Activated CD8-positive, alpha-beta T cell treated with anti-CD3 and anti-CD28 coated beads, Interleukin-2, amount 10 ng/mL, durations not matched to agents 7 days and 5 days (primary cell): ENCODE measurements at places on chromosomes 7 and 10. TPM values are rescaled to one million over a fixed set of nuclear protein-coding genes. Genes with fewer than 3 reads are reported as not detected.

DNA sequence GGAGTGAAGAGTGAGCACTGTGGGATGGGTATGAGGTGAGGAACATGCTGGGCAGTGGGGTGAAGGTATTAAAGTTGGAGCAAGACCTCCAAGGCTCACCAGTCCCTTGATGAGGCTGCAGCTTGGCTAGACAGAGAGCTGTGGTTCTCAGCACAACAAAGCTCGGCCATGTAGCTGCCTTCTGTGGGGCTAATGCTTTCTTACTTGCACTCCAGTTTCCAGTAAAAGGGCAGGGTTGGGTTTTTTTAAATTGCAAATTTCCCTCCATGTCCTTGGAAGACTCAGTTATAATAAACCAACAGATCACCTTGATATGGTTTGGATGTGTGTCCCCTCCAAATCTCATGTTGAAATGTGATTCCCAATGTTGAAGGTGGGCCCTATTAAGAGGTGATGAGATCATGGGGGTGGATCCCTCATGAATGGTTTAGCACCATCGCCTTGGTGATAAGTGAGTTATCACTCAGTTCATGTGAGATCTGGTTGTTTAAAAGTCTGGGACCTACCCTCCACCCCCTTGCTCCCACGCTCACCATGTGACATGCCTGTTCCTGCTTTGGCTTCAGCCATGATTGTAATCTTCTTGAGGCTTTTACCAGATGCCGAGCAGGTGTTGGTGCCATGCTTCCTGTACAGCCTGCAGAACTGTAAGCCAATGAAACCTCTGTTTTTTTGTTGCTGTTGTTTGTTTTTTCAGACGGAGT lies 55.9 kb downstream of the ATXN7L1 start:
- no peak for DNase-seq

DNA sequence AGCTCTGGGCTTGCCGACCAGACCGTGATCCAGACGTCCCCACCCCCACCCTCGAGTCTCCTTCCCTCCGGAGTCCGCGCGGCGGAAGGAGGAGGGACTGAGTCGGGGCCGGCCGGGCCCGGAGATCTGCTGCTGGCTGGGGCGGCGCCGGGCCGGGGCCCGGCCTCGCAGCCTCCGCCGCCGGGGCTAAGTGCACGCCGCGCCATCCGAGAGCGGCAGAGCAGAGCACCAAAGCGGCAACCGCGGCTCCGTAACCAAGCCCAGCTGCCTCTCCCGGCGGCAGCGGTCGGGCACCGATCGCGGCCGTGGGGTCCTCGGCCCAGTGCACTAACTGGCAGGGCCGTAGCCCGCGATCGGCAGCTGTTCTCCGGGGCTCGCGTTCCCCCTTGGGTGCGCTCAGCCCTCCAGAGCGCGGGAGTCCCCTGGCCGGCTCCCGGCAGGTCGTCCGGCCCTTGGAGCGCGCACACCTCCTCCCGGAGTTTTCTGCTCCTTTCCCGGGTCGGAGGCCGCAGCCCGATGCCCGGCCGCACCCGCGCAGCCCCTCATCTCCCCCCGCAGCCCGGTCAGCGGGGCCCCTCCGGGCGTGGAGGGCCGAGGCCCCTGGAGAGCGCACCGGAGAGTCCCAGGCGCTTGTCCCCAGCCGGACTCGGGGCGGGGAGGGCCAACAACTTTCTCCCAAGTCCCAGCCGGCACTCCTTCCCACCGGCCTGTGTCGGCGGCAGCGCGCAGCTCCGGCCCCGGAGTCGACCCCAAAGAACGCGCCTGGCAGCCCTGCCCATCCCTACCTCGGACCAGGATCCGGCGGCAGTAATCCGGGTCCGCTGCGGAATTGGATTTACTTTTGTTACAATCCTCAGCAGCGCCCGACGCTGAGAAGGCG lies 799 bp downstream of the VAX1 start:
- DNase-seq = no peak

The SEMA3C gene
- not detected for total RNA-seq

GRCh38 chr10:124359336-124359832 lies 59.3 kb downstream of the OAT start:
- DNase-seq = no peak

GRCh38 chr7:123944395-123944794 lies 19.4 kb downstream of the SPAM1 start:
- DNase-seq = no peak

DNA sequence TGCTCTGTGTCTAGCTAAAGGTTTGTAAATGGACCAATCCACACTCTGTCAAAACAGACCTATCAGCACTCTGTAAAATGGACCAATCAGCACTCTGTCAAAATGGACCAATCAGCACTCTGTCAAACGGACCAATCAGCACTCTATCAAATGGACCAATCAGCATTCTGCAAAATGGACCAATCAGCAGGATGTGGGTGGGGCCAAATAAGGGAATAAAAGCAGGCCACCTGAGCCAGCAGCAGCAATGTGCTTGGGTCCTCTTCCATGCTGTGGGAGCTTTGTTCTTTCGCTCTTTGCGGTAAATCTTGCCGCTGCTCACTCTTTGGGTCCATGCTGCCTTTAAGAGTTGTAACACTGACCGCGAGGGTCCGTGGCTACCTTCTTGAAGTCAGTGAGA lies 740.5 kb upstream of the POM121L12 start:
- DNase-seq = no peak

DNA sequence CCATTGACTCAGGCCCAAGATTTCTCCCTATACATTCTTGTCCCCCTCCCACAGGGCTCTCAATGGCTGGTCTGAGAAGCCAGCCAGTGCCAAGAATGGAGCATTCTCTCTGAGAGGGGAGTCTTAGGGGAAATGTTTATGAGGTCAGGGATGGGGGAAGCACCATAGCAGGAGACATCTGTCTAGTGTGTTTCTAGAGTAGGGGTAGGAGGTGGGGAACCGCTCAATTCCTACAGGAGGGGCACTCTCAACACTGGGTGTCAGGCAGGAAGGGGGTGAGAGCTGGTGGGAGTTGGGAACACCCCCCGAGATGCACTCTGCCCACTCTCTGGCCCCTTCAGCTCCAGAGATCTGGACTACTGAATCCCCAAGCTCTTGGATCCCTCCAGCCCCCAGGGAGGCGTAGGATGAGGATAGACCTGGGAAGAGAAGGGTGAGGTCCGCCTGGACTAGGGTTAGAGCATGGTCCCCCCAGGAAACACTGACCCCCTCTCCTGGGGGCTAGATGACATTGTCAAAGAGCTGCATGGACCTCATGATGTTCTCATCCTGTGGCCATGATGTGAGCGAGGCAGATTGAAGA lies 8.7 kb upstream of the OGA start:
- DNase-seq = no peak

The SCART1 gene
- total RNA-seq = 2.7 TPM

The OPN4 gene
- total RNA-seq = not detected

- DNase-seq = no peak
Measured at GRCh38 chr10:25675615-25676014, 258.4 kb upstream of the MYO3A start.

DNA sequence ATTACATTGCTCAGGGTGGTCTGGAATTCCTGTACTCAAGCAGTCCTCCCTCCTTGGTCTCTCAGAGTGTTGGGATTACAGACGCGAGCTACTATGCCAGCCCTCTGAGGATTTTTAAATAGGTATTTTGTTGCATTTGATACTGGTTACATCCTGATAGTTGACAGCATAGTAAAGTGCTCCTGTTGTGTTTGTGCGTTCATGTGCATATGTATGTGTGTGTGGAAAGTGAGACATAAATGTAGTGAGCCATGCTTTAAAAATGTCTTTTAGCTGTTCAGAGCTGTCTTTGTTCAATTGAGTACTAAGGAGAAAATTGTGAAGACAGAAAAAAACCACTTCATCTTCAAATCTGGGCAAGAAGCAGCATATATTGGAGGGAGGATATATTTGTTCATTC lies 27.8 kb downstream of the ZNRF2 start:
- no peak for DNase-seq

The GBX1 gene
- total RNA-seq = not detected

DNA sequence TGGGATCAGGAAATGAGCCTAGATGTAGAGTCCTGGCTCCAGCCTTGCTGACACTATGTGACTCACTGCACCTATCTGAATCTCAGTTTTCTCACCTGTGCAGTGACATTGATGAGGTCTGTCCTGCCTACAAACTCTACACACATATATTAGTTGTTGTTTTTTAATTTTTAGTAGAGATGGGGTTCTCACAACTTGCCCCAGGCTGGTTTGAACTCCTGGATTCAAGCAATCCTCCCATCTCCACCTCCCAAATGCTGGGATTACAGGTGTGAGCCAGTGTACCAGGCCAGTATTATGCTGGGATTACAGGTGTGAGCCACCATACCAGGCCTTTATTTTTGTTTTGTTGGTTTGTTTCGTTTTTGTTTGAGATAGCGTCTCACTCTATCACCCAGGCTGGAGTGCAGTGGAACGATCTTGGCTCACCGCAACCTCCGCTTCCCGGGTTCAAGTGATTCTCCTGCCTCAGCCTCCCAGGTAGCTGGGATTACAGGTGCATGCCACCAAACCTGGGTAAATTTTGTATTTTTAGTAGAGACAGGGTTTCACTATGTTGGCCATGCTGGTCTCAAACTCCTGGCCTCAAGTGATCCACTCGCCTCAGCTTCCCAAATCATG lies 11.8 kb upstream of the DDIT4 start:
- no peak for DNase-seq

- DNase-seq = no peak
Measured at GRCh38 chr7:107551936-107552335, 11.8 kb downstream of the COG5 start.

DNA sequence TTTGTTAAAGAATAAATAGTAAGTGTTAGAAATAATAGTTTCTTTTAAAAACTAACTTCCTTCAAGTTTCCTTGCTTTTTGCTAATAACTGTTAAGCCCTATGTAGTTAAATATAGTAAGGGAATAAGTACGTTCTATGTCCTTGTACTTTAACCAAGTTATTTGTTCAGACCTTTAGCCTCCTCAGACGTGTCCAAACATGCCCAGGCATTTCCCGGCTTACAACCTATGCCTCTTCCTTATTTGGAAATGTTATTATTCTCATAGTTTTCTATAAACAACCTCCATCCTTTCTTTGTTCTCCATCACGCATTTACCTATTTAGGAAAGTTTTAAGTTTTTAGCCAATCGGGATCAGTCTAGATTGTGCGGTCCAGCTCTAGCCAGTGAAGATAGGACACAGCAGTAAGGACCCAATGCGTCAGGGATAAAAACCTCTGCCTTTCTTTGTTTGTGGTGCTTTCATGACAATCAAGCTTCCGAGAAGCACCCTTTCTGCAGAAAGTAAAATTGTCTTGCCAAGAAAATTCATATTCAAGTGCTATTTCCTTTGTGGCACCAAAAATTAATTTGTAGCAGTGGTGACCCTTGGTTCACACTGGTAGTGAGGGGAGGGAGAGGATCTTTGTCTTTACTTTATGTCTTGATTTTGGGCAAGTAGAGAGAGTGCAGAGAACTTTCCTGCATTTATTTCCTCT lies 851.3 kb upstream of the POM121L12 start:
- DNase-seq = no peak

The IL2RA gene
- total RNA-seq = 177 TPM
